ENCODE measurements at places on chromosomes 12 and 14. TPM values are rescaled to one million over a fixed set of nuclear protein-coding genes. Genes with fewer than 3 reads are reported as not detected.
A peak's percentile ranks its signal among the peaks of the same experiment; 100 is the strongest.

The CLEC4A gene
- total RNA-seq, result 0.19 TPM

The NACA gene
- total RNA-seq, result 843 TPM

The HRK gene
- not detected for total RNA-seq

The IRF2BPL gene
- total RNA-seq, result 26.0 TPM

The DNAH10 gene
- 0.17 TPM for total RNA-seq

The SMIM41 gene
- total RNA-seq, result not detected

The MAX gene
- 203 TPM for total RNA-seq

The CCDC198 gene
- not detected for total RNA-seq

The APOF gene
- total RNA-seq, result not detected

- DNase-seq, result no peak
These were observed 38.7 kb downstream of the ANO4 start for GRCh38 chr12:100833282-100833681.

GRCh38 chr14:72643317-72643801 lies 250.5 kb downstream of the DPF3 start:
- no peak for DNase-seq

GRCh38 chr14:22630066-22630465 lies 14.1 kb downstream of the OR6J1 start:
- DNase-seq, result no peak

GRCh38 chr12:92144631-92145480 lies 790 bp downstream of the BTG1 start:
- peak; percentile 46 for DNase-seq

GRCh38 chr12:55711786-55712553 lies 3.9 kb upstream of the BLOC1S1 start:
- DNase-seq, result no peak

- no peak for DNase-seq
These were observed 78.2 kb downstream of the RGS6 start for GRCh38 chr14:72010474-72010873.

GRCh38 chr12:65881965-65882413 lies 57.7 kb downstream of the HMGA2 start:
- DNase-seq, result no peak

- DNase-seq, result no peak
These were observed 91.9 kb downstream of the SLC8A3 start for GRCh38 chr14:70096866-70097265.

- no peak for DNase-seq
These were observed 96.3 kb downstream of the TSPAN8 start for GRCh38 chr12:71061451-71061850.

- no peak for DNase-seq
These were observed 4.0 kb upstream of the RNASE10 start for GRCh38 chr14:20501346-20501745.

GRCh38 chr14:86333493-86333892 lies 803.5 kb downstream of the FLRT2 start:
- no peak for DNase-seq

GRCh38 chr12:105534068-105534467 lies 203.6 kb downstream of the C12orf75 start:
- no peak for DNase-seq

- DNase-seq, result no peak
These were observed 941 bp upstream of the PPP1CC start for GRCh38 chr12:110743571-110744093.

- no peak for DNase-seq
These were observed 35.9 kb downstream of the SLC8B1 start for GRCh38 chr12:113298861-113299545.

- DNase-seq, result no peak
These were observed at the start of gene DAO for GRCh38 chr12:108879615-108880254. Gene DAO, plus strand, starts transcription at chr12:108880092. Its CDS starts 4,915 bp downstream, at chr12:108885007.

GRCh38 chr12:124020514-124020949 lies 47.5 kb downstream of the ZNF664 start:
- no peak for DNase-seq

GRCh38 chr12:53981634-53982565 lies 3.0 kb upstream of the HOXC10 start:
- DNase-seq, result no peak

DNA sequence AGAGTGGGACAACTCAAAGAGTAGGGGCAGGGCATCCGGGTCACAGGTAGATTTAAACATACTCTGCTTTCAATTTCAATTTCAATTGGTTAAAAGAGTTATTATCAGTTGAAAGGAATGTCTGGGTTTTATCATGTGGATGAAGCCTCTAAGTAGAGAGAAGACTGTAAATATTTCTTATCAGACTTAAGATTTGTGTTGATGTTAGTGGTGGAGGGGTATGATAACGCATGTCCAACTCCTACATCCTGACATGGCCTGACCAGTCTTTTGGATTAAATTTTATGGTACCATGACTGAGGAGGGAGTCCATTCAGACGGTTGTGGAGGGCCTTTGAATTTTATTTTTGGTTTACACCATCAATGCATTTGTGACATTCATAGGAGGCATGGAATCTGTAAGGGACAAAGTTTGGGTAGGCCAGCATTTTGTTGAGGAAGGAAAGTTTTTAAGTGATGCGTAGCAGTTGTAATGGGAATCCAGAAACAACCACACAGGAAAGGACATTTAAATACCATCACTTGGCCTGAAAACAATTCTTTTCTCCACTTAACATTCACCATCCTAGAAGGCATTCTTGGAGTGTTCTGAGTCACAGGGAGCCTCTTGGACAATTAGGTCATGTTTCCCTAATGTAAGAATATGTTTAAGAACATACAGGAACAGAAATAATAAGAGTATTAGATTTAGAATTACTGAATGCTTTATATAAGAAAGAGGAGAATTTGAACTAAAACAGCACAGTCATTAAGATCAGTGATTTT lies 371.9 kb downstream of the ATP23 start:
- no peak for DNase-seq

- DNase-seq, result no peak
These were observed 6.0 kb upstream of the SDSL start for GRCh38 chr12:113416091-113416754.

DNA sequence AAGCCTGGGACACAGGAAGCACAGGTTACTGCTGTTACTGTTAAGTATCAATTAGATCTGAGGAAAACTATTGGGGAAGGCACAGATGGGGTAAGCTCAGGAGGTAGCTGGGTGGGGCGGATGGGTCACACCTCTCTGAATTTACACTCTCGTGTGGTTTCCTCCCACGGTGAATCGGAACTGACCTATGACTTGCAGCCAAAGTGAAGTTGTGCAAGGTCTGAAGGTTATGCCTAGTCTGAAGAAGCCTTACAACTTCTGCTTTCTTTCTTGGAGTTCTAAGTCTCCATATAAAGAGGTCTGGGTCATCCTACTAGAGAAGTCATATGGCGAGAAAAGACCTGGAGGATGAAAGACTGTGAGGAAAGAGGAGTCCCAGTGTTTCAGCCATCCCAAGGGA lies 25.6 kb upstream of the GPATCH2L start:
- DNase-seq, result no peak

DNA sequence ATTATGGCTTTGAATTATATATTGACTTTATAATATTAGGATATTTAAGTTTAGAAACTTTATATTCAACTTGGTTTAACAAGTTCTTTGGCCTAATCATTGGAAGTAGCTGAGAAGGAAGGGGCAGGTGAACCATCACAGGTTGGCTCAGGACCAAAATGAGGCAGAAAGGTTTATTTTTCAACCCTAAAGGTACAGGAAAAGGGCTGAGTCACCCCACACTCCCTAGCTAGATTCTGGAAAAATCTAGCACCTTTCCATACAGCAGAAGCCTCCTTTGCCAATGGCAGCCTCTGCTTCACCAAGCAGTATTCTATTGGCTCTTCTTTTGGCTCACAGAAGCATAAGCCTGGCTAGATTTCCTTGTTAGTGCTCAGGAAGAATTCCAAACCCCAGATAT lies 19.3 kb upstream of the MED6 start:
- no peak for DNase-seq

GRCh38 chr14:30214461-30215090 lies 286.9 kb upstream of the PRKD1 start:
- peak; percentile 9 for DNase-seq

DNA sequence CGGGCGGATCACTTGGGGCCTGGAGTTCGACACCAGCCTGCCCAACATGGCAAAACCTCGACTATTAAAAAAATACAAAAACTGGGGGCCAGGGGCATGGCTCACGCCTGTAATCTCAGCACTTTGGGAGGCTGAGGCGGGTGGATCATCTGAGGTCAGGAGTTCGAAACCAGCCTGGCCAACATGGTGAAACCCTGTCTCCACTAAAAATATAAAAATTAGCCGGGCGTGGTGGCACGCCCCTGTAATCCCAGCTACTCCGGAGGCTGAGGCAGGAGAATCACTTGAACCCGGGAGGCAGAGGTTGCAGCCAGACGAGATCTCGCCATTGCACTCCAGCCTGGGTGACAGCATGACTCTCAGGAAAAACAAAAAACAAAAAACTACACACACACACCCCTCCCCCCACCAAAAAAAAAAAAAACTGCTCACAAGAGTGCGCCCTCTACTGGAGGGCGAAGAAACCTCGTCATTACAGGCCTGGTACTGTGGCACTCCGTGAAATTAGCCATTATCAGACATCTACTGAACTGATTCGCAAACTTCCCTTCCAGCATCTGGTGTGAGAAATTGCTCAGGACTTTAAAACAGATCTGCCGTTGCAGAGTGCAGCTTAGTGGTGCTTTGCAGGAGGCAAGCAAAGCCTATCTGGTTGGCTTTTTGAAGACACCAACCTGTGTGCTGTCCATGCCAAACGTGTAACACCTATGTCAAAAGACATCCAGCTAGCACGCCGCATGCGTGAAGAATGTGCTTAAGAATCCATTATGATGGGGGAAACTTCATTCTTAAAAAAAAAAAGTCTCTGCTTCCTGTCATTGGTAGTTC lies 7.7 kb downstream of the PPP1R3E start:
- DNase-seq, result peak; percentile 62

GRCh38 chr12:117890644-117891043 lies 78.1 kb downstream of the KSR2 start:
- no peak for DNase-seq

- no peak for DNase-seq
These were observed 637 bp upstream of the FOXG1 start for GRCh38 chr14:28765831-28766468.

DNA sequence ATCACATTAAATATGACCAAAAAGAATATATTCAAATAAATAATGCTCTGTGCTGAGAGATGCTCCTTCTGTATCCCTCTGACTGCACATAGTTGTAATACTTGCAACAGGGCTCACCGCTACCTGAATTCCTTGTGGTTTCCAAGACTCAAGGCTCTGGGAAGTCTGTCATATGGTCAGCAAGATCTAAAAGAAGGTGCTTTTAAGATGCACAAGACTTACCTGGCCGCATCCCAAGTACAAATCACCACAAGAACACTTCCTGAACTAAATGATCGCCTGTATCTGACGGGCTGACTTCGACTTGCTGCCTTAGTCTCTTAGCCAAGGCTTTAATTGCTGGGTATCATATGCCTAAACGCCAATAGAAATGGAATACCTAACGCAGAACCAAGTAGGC lies 67.2 kb downstream of the HECTD4 start:
- DNase-seq, result no peak

GRCh38 chr14:93311082-93311481 lies 21.8 kb downstream of the BTBD7 start:
- no peak for DNase-seq

- peak; percentile 74 for DNase-seq
These were observed 910.0 kb downstream of the TMEM121 start for GRCh38 chr14:106436310-106436905.

DNA sequence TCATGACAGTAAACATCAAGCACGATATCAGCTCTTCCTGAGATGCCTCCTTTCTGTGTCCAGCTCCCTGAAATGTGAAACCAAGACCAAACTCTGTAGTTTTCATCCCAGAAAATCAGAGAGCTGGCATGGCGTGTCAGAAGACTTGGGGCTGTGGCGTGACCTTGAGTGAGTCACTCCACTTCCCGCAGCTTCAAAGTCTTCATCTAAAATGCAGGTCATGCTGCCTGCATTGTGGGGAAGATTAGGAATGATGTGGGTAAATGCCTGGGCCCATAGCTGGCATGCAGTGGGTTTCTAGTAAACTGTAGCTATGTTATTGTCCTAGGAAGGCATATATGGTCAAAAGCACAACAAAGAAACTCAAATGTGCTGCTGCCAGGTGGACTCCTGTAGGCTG lies 28.8 kb downstream of the OAS2 start:
- no peak for DNase-seq

DNA sequence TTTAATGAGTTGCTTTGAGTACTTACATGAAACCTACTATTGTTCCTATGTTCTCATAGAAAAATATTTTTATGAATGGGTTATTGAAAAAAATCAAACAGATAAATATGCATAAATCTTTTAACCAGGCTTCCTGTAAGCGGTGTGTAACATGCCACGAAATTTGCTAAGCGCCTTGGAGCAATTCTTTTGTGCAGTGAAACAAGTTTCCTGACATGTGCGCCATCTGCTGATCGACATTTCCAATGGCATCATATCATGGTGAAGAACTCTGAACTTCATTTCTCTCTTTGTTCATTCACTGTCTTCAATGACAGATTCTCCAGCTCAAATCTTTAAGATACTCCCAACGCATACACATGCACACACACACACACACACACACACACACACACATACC lies 145.6 kb upstream of the NAV3 start:
- peak; percentile 8 for DNase-seq

GRCh38 chr14:95614349-95614748 lies 71.9 kb upstream of the TCL1B start:
- DNase-seq, result no peak

DNA sequence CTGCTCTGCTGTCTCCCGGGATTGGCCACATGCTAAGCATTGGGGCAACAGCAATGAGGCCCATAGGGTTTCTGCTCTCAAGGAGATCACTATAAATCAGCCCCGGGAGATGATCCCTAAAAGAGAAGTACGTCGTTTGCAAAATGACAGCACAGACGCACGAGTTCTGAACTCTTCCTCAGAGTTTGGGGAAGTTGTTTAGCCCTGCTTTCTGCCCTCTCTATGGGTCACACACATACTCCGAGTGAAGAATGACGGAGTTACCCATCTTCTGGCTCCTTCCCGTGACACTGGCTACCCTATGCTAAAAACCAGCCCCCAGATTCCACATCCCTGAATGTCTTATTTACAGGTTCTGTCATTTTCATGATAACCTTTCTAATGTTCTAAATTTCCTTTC lies 258.0 kb upstream of the PLEKHG7 start:
- DNase-seq, result no peak

DNA sequence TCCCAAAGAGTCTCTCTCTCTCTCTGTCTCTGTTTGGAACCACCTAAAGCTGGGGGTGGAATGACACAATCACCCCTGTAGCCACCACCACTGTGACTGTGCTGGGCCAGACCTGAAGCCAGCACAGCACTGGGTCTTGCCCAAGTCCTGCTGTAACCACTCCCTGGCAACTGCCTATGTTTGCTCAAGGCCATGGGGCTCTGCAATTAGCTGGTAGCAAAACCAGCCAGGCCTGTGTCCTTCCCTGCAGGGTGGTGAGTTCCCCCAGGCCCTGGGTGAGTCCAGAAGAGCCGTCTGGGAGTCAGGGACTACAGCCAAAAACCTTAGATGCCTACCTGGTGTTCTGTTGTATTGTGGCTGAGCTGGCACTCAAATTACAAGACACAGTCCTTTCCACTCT lies 50.8 kb downstream of the DGLUCY start:
- no peak for DNase-seq

GRCh38 chr12:58268069-58268468 lies 326.7 kb downstream of the ATP23 start:
- no peak for DNase-seq

Data from activated CD4-positive, alpha-beta T cell treated with anti-CD3 and anti-CD28 coated beads, Interleukin-2, amount 10 ng/mL, durations not matched to agents 7 days and 5 days (primary cell).